Cardiac fibroblast (primary cell): ENCODE measurements at places on chromosomes 1 and 21.

- peak; percentile 34 for DNase-seq
Observed at GRCh38 chr1:8013800-8014199, 12.3 kb downstream of the ERRFI1 start.

GRCh38 chr1:29820401-29820800 lies 584.1 kb downstream of the PTPRU start:
- no peak for DNase-seq

DNA sequence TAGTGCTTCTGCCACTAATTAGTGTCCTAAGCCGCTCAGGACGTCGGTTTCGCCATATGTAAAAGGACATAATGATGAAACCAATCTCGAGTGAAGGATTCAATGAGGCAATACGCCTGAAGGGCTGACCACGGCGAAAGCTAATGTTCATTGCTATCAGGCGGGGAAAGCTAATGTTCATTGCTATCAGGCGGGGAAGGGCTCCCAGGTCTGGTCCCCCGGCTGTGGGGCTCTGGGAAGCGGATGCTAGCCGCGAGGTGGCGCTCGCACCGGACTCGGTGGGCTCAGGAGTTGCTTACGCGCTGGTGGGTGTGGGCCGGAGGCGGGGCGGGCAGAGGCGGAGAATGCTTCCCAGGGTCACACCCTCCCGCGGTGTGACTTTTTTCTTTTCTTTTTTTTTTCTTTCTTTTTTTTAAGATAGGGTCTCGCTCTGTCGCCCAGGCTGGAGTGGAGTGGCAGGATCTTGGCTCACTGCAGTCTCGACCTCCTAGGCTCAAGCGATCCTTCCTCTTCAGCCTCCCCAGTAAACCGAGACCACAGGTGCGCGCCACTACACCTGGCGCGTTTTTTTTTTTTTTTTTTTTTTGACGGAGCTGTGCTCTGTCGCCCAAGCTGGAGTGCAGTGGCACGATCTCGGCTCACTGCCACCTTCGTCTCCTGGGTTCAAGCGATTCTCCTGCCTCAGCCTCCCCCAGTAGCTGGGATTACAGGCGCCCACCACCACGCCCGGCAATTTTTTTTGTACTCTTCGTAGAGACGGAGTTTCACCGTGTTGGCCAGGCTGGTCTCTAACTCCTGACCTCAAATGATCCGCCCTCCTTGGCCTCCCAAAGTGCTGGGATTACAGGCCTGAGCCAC lies 1.1 kb upstream of the PEAR1 start:
- DNase-seq = peak; percentile 95

- peak; percentile 25 for DNase-seq
Observed at GRCh38 chr1:238562341-238562740, 671.6 kb upstream of the ZP4 start.

GRCh38 chr21:36888466-36888865 lies 78.0 kb downstream of the HLCS start:
- no peak for DNase-seq

DNA sequence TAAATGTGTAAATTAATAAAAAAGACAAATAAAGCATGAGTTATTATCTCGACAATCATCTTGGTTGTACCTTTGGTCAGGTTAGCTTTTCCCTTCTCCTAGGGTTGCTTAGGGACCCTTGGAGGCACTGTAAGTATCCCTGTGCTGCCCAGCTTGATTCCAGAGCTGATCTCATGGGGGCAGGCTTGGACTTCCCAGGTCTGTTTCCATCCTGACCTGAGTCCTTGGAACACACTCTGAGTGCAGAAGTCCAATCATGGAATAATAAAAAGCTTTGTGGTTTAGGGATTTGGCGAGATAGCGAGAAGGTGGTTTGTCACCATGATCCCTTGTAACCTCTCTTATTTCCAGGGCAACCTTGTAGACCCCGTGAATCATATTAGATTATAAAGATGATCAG lies 18.7 kb upstream of the PAPPA2 start:
- DNase-seq = no peak

- no peak for DNase-seq
Observed at GRCh38 chr1:184879876-184880557, 94.3 kb downstream of the NIBAN1 start.

GRCh38 chr1:222938986-222939385 lies 124.1 kb downstream of the DISP1 start:
- peak; percentile 53 for DNase-seq
